ENCODE measurements at places on chromosomes 5 and 9.
A peak's percentile ranks its signal among the peaks of the same experiment; 100 is the strongest.

DNA sequence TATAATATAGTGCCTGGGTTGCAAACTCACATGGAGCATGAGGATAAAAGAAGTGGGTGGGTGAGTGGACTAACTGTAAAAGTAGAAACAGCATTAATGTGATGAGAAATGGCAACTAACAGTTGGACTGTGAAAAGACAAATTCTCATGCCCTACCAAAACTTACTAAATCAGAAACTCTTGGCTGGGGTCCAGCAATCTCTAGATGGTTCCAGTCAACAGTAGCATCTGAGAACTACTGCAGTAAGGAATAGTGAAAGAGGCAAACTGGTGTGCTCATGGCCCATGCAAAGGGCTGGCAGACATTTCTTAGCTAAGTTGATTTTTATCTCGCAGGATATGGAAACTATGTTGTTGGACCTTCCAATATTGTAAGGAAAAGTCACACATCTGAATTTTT is 150.3 kb downstream of the PIK3R1 start:
- no peak for DNase-seq

DNA sequence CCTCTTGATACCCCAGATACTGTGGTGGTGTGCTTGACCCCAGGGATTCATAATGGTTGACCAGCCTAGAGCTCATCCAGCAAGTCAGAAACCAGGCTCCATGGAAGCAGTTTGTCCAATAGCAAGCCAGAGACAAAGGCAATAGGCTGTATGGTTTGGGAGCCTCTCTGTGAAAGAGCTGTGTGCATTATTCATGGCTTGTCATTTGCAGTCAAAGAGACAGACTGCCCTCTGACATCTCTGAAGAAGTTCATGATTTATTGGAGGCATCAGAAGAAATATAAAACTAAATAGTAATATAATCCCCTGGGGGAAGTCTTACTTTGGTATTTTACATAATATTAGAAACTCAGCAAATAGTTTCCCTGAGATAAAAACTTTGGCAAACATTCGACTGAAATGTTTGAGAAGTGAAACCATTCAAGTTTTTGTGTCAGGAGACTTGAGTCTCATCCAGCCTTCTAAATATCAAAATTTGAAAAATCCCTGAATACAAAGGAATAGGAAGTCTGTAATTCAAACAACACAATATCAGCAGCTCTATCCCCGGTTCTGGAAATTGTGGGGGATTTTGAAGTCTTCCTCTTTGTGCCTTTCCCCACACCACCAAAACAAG is 250.3 kb downstream of the ZSWIM6 start:
- no peak for DNase-seq

GRCh38 chr5:158942217-158942616 is 157.5 kb downstream of the EBF1 start:
- DNase-seq: no peak

GRCh38 chr5:8864053-8864452 is 681.8 kb downstream of the SEMA5A start:
- DNase-seq: peak; percentile 47

GRCh38 chr5:5492087-5492933 is 69.8 kb downstream of the ICE1 start:
- DNase-seq: peak; percentile 75
